Skin of body (tissue), 3 donors: ENCODE measurements at places on chromosomes 3 and 15. TPM values are rescaled to one million over a fixed set of nuclear protein-coding genes. Genes with fewer than 3 reads are reported as not detected.
A peak's percentile ranks its signal among the peaks of the same experiment; 100 is the strongest.

DNA sequence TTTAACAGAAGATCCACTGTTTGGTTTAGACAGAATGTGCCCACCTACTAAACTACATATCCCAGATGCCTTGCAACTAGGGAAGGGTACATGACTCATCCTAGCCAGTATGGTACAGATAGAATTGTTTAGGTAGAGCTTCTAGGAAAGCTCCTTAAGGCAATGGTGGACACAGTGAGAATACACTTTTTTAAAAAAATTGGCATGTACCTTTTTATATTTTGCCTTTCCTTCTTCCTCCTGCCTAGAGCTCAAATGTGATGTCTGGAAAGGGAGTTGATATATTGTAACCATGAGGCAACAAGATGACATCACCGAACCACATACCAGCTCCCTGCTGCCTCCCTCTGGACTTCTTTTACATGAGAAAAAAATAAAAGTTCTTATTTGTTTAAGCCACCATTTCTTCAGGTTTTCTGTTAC lies 14.4 kb upstream of the C3orf80 start:
- no peak for DNase-seq

GRCh38 chr15:78739996-78740903 lies 71.0 kb downstream of the ADAMTS7 start:
- no peak for DNase-seq

DNA sequence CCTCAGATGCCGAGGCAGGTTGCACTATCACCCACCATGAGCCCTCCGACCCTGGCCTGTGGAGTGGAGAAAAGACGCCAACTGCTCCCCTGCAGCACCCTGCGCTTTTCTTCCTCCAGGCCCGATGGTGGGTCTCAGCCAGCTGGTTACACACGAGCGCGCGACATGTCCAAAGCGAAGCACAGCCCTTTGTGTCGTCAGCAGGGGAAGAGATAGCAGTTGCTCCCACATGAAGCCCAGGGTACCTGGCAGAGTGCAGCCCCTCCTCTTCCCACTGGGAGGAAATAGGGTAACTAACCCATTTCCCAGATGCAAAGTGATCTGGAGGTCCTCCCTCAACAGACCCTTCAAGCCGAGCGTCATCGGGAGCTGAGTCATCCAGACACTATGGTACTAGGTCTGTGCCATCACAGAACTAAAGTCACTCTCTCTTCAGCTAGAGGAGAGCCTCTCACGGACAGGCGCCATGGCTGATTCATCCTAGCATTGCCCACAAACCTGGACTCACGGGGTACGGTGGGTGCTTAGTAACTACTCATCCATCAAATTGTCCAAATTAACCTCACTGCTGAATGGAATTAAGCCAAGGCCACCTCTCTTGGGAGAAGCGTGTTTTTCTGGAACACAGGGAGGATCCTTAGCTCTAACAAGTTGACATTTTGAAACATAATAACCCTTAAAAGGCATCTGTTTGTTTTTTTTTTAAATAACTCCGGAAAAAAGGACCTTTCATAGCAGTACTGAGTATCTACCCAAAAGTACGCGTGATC lies 45.2 kb upstream of the BDH1 start:
- DNase-seq: no peak

GRCh38 chr3:124818398-124819091 lies 68.6 kb downstream of the ITGB5 start:
- peak; percentile 13 for DNase-seq

- DNase-seq: no peak
These were observed 25.8 kb upstream of the MTHFS start for GRCh38 chr15:79922512-79923078.

- DNase-seq: no peak
These were observed 38.8 kb downstream of the SATB1 start for GRCh38 chr3:18386274-18386890.

DNA sequence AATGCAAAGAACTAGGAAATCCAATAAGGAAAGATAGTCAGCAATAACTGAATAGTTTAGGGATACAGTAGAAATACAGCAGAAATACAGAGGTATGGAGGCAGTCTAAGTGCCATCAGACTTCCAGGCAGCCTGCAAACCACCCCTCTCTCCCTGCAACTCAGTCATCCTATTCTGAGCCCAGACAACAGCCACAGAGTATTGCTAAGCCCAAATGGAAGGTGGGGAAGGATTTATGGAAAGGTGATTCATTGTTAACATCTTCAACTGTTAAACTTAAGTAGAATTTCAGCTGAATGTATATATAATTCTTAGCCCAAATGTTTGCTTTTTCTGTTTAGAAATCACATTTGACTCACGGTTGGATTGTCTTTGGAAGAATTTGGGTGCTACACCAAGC lies 300.4 kb downstream of the RBMS3 start:
- no peak for DNase-seq

GRCh38 chr15:72474466-72474911 lies 359 bp downstream of the ARIH1 start:
- DNase-seq: no peak

- peak; percentile 99 for DNase-seq
These were observed 3.1 kb upstream of the LARP6 start for GRCh38 chr15:70856884-70857561.

GRCh38 chr15:82647045-82647834 lies at the start of gene CPEB1:
TSS of gene CPEB1 (minus strand) at chr15:82647363. CDS start at chr15:82628459, 18,904 bp downstream.
- DNase-seq: no peak

- no peak for DNase-seq
These were observed 84.8 kb upstream of the KLHL25 start for GRCh38 chr15:85879334-85880163.

GRCh38 chr15:51726302-51727073 lies 11.0 kb downstream of the LYSMD2 start:
- peak; percentile 37 for DNase-seq

GRCh38 chr3:152334761-152335160 lies 66.0 kb downstream of the MBNL1 start:
- no peak for DNase-seq

PLSCR5 gene
- not detected for total RNA-seq

ITIH1 gene
- total RNA-seq: 1.3 TPM

TMC3 gene
- total RNA-seq: 0.20 TPM

RAB8B gene
- total RNA-seq: 52.0 TPM

SRGAP3 gene
- 21.4 TPM for total RNA-seq

NUP210 gene
- total RNA-seq: 4.1 TPM

SIN3A gene
- 44.5 TPM for total RNA-seq

C2CD4B gene
- 7.9 TPM for total RNA-seq

ACAP2 gene
- total RNA-seq: 76.6 TPM

ACKR2 gene
- 1.6 TPM for total RNA-seq
